ENCODE measurements at places on chromosomes 4 and X.

DNA sequence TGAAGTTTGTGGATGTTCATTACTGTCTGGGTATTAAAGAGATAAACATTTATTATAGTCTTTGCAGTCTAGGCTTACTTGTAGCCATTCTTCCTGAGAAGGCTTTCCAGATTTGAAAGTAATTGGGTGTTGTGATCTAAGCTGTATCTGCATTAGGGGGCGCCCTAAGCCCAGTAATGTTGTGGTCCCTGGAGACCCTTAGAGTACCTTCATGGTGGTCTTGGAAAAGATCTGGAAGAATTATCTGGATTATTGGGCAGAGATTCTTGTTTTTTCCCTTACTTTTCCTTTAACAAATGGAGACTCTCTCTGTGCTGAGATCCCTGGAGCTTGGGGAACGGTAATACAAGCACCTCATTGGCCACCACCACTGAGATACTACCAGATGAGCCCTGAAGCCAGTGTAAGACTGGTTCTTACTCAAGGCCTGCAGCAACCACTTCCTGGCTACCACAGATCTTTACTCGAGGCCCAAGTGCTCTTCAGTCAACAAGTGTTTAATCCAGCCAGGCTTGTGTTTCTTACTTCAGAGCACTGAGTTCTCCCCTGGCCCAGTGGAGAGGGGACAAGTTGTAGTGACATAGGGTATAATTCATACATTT lies 63.1 kb downstream of the RTL3 start:
- DNase-seq = no peak

DNA sequence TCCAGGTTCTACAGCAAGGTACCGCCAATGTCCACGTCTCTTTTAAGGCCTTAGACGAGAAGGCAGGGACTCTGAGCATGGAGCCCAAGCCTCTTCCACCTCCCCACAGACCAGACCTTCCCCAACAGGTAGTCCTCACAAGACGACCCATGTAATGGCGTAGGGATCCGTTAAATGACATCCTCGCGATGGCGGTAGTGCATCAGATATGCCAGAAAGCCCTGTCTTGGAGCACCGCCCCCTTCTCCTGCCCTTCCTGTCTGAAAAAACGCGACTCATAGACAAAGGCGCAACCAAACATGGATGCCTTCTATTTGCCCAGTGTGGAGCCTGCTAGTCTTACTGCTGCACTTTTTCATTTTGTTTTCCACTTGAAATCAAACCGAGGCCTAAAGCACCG lies 185.4 kb downstream of the OR13H1 start:
- DNase-seq = no peak

DNA sequence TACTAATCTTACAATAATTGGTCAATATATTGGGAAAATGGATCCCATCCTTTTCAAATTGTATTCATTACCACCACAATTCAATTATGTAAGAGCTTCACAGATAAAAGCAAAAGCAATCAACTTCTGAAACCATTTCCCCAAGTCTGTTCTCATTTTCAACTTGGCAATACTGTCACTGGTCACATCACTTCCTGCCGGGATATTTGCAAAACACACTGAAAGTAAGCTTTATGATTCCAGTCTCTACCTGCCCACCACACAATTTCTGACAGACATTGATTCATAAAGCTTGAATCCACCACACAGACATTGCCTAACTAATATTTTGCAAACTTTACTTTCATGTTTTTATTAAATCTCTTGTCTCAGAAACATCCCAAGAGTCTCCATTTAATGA lies 53.6 kb downstream of the LIN54 start:
- no peak for DNase-seq

DNA sequence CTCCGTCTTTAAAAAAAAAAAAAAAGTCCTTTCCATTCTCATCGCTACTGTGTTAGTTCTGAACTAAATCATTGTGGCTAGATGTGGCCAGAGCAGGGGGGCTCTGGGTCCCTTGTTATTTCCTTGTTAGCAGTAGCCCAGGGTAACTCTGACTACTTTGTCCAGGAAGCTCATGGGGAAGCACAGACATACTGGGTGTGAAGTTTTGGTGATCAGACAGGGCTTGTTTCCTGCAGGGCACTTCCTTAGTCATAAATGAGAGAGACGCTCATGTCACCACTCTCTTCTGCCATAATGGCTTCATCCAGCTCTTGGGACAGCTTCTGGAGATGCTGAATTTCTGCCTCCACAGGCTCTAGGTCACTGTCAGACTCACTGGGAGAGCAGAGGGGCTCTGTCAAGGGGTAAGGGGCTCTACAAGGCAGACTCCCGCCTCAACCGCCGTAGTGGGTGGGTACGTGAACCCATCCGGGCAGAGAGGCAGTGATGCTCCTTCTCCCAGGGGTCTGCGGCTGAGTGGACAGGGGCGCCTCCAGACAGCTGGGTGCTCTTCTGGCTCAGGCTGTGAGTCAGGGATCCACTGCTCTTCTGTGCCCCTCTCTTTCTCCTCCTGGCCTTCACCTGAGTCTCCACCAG lies 12.9 kb downstream of the STIM2 start:
- peak; percentile 94 for DNase-seq

DNA sequence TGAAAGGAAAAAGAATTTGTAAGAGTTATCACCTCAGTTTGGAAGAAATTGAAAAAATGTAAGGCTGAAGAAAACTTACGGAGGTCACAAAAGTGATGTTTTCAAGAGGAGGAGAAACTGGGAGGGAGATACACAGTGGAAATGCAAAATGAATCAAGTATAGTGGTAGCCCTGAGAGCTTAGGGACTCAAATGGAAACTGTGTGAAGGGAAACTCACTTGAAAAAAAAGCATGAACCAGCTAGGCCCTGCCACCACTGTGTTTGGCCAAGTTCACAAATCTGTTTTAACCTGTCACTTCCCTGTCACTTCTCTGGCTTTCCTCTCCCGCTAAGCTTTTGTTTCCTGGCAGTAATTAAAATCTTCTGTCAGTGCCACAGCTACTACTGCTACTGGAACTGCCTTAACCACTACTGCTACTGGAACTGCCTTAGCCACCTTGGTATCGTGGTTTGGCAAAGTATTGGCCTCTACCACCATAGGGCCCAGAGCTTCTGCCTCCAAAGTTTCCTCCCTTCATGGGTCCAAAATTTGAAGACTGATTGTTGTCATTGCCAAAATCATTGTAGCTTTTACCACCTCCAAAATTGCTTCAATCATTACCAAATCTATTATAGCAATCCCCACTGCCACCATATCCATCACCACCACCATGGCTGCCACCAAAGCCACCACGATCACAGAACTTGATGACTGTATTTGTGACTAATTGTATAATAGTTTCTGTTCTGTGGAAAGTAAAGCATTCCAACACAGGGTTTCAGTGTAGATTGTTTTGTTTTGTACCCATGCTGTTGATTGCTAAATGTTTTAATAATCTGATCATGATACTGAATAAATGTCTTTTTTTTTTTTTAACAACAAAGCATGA lies 41.5 kb downstream of the SMARCA5 start:
- DNase-seq = no peak

- DNase-seq = no peak
Observed at GRCh38 chrX:109187473-109188168, 294.3 kb downstream of the GUCY2F start.

GRCh38 chr4:73869130-73870055 lies at the start of gene CXCL1:
Gene CXCL1, plus strand, starts transcription at chr4:73869393. Its CDS starts 78 bp downstream, at chr4:73869471.
- DNase-seq = no peak

DNA sequence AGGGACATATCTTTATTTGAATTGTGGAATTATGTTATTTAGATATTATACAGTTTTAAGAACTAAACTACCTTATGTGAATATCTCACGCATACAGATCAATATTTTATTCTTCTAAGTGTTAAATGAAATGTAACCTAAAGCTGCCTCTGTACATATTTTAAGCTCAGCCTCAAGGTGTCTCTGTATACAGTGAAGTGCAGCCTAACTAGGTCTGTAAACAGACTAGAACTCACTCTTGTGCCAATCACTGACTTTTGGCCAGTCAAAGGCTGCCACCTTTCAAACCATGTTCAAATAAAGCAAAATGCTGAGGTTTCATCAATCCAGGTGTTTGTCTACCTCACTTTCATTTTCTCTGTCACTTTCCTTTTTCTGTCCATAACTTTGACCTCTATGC lies 1074.5 kb upstream of the PRKX start:
- DNase-seq = no peak

DNA sequence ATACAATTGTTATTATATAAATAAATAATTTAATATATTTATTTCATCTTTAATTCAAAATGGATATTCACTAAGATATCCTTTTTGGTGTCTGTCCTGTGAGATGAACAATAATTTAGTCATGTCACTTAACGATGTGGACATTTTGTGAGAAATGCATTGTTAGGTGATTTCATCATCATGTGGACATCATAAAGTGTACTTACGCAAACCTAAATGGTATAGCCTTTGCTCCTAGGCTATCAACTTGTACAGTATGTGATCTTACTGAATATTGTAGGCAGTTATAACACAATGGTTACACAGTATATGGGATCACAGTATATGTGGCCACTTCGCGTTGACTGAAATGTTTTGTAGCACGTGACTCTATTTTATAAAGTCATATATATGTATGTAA lies 20.2 kb upstream of the CHRNA9 start:
- no peak for DNase-seq

GRCh38 chr4:165454426-165454825 lies 75.6 kb downstream of the CPE start:
- DNase-seq = no peak

All from CD4-positive, alpha-beta T cell treated with Interleukin-4 for 4 hours (primary cell).